Mammary epithelial cell (primary cell): ENCODE measurements at places on chromosomes 2 and 18. TPM values are rescaled to one million over a fixed set of nuclear protein-coding genes. Genes with fewer than 3 reads are reported as not detected.

The APOB gene
- polyA plus RNA-seq: not detected

The FZD7 gene
- 13.7 TPM for polyA plus RNA-seq

The RAB3GAP1 gene
- polyA plus RNA-seq: 21.1 TPM

The RESP18 gene
- polyA plus RNA-seq: not detected

The SKOR2 gene
- polyA plus RNA-seq: not detected

The ANTXR1 gene
- polyA plus RNA-seq: 26.5 TPM

The ABCB6 gene
- polyA plus RNA-seq: 10.7 TPM

The IL18R1 gene
- 0.35 TPM for polyA plus RNA-seq

The ARHGAP25 gene
- polyA plus RNA-seq: 44.5 TPM

The LDLRAD4 gene
- polyA plus RNA-seq: not detected

The MC2R gene
- not detected for polyA plus RNA-seq

The CDKL4 gene
- 0.05 TPM for polyA plus RNA-seq

The SIX3 gene
- not detected for polyA plus RNA-seq

The GPC1 gene
- polyA plus RNA-seq: 178 TPM

The ZBTB7C gene
- polyA plus RNA-seq: 2.4 TPM

The KLF11 gene
- polyA plus RNA-seq: 7.7 TPM

The IMP4 gene
- polyA plus RNA-seq: 136 TPM

The ZNF519 gene
- polyA plus RNA-seq: 1.6 TPM

The MC4R gene
- polyA plus RNA-seq: not detected

The FAM124B gene
- not detected for polyA plus RNA-seq

The EIF2AK3 gene
- 6.3 TPM for polyA plus RNA-seq

The CAPN14 gene
- polyA plus RNA-seq: 0.20 TPM
